Dermis lymphatic vessel endothelial cell (primary cell): ENCODE measurements at places on chromosomes 13 and 19. TPM values are rescaled to one million over a fixed set of nuclear protein-coding genes. Genes with fewer than 3 reads are reported as not detected.

KLF2 gene
- total RNA-seq, result 4.0 and 16.1 TPM in 2 replicates

MAG gene
- not detected in 2 replicates for total RNA-seq

ZNF835 gene
- total RNA-seq, result under 0.01 TPM in 1 of 2 replicates, not detected in the other

ZNF506 gene
- total RNA-seq, result 5.1 and 10.8 TPM in 2 replicates

TSPAN16 gene
- total RNA-seq, result not detected in 2 replicates

PNMA8A gene
- total RNA-seq, result 0.52 TPM in 1 of 2 replicates, not detected in the other

ATP4B gene
- total RNA-seq, result 0.11 TPM in 1 of 2 replicates, not detected in the other

LILRA5 gene
- not detected in 2 replicates for total RNA-seq

RYR1 gene
- total RNA-seq, result under 0.01 and 0.11 TPM in 2 replicates

PSG3 gene
- total RNA-seq, result not detected in 2 replicates

KCNRG gene
- 5.2 and 9.5 TPM in 2 replicates for total RNA-seq

CYP2F1 gene
- total RNA-seq, result not detected in 2 replicates

CCL25 gene
- total RNA-seq, result not detected in 2 replicates

KIR2DL4 gene
- total RNA-seq, result not detected in 2 replicates

N4BP2L2 gene
- 72.5 and 90.4 TPM in 2 replicates for total RNA-seq

GSK3A gene
- total RNA-seq, result 9.6 and 10.2 TPM in 2 replicates

PNMA8B gene
- under 0.01 TPM in 2 replicates for total RNA-seq

PROZ gene
- not detected in 2 replicates for total RNA-seq

COQ8B gene
- total RNA-seq, result 16.7 and 20.5 TPM in 2 replicates

POGLUT2 gene
- total RNA-seq, result 13.9 and 18.0 TPM in 2 replicates
